ENCODE measurements at places on chromosomes 3 and 15.

- DNase-seq: no peak
Observed at GRCh38 chr15:59950603-59951388, 53.3 kb upstream of the FOXB1 start.

GRCh38 chr3:107994956-107995715 lies 95.7 kb downstream of the CD47 start:
- no peak for DNase-seq

DNA sequence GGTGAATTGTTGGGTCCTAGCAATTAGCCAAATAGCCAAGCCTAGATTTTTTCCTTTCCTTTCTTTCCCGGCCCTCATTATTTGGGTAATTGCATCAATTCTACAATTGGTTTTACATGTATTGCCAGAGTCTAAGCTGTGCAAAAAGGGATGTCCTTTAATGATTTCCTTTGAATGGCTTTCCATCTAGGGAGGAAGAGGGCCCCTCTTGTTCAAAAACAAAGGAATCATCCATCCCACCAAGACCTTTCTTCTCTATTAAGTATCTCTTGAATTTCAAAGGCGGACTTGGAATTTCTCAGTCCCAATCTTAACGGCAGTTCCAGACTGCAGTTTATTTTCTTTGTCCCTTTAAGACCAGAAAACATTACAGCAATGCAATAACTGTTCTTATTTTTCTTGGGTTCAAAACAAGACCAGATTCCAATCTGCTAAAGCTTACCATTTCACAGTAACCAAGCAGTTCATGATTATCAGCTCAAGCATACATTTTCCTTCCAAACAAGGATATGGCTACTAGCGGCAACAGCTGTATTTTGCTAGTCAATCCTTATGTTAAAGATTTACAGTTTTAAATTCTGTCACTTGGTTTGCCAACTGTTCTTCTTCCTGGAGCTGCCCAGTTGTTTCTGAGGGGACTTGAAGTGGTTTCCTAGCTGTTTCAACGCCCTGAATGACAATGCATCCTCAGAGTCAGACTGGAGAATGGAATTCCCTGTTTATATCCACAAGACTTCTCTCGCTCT lies 91.4 kb upstream of the LRIG1 start:
- no peak for DNase-seq

- DNase-seq: peak; percentile 57
Observed at GRCh38 chr3:24591661-24592555, 97.3 kb upstream of the THRB start.

All from Peyer's patch (tissue), 4 donors.